ENCODE measurements at places on chromosomes 12 and 14. TPM values are rescaled to one million over a fixed set of nuclear protein-coding genes. Genes with fewer than 3 reads are reported as not detected.

GRCh38 chr12:106551410-106551809, 31.4 kb upstream of the RFX4 start:
- DNase-seq, result no peak

GRCh38 chr14:33070475-33070874, 131.8 kb downstream of the NPAS3 start:
- no peak for DNase-seq

GRCh38 chr14:66403183-66403582, 83.0 kb upstream of the CCDC196 start:
- DNase-seq, result no peak

- DNase-seq, result no peak
These were observed 2.5 kb upstream of the LRRK2 start for GRCh38 chr12:40222247-40222646.

DNA sequence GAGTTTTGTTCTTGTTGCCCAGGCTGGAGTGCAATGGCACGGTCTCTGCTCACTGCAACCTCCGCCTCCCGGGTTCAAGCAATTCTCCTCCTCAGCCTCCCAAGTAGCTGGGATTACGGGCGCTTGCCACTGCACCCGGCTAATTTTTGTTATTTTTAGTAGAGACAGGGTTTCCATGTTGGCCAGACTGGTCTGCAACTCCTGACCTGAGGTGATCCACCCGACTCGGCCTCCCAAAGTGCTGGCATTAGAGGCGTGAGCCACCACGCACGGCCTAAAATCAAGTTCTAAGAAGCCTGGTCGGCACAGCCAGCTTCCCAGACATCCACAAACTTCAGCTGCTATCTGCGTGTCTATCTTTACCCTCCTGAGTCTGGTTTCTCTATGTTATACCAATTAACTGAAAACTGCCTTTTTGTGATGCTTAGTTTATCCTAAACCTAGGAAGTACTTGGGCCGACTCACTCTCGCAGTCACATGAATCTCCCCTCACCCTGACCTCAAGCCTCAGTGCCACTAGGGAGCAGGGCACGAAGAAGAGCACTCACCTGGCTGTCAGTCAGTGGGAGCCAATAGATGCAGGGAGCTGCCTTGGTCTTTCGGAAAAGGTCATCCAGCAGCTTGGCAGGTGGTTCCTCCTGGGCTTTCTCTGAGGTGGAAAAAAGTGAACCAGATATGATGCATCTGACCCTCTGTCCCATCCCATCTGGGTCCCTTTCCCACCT, 3.4 kb upstream of the CDH24 start:
- DNase-seq, result no peak

DNA sequence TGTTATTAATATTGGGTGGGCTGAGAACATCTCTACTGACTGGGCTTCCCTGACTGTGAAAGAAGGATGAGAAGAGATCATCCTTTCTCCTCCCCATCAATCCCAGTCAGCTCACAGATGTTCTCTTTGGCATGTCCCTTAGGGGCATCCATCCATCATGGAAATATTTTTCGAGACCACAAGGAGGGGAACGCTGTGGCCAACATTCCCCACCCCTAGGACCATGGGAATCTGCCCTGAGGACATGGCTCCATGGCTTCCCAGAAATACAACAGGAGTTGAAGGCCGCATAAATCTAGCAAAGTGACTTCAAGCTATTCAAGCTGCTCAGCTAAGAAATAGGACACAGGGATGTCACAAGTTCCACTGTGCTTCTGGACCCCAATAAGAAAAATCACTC, 456.8 kb downstream of the MED13L start:
- no peak for DNase-seq

DNA sequence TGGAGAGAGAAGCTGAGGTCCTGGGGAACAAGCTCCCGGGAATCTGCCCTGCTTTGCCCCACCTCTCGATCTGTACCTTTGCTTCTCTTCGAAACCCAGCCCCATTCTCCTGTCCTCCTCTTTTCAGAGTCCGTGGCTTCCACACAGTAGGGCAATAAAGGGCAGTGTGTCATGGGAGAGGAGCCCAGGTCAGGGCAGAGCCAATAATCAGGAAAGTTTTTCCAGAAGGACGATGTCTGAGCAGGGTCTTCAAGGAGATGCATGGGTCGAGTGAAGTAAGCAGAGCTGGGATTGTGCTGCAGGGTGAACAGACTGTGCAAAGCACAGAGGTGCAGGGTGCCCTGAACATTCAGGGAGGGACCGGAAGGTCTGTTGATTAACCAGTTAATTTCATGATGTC, 22.1 kb upstream of the SERPINA4 start:
- DNase-seq, result no peak

GRCh38 chr12:955939-956338, 6.4 kb upstream of the RAD52 start:
- no peak for DNase-seq

DNA sequence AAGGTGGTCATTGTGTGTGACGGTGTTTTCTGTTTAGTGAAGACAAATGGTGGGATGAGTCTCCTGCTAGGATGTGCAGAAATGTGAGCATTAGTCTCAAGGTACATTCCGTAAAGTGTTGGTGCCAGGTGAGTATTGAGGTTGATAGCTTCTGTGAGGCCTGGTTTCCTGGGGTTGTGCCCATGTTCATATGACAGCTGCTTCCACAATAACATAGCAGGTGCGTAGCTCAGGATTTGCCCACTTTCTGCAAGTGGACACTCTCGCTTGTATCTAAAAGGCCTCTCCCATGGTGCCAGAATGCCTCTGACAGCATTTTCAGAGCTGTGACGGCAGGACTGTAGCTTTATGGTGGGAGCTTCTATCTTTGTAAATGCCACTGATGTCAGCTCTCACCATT, 832.0 kb downstream of the DIO2 start:
- no peak for DNase-seq

DNA sequence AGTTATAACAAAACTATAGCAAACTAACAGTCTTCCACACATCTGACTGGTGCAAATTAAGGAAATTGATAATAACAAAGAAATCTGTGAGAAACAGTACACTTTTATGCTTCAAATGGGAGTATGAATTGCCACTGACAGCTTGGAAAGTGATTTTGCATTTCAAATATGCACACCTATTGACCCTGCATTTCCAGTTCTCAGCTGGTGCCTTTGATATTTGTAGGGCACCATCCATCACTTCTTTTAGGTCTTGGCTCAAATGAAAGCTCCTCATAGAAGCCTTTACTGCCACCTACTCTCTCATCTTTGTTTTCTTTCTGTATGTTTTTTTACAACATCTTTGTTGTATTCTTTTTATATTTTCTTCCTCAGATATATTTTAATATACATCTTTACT, 125.1 kb downstream of the ST8SIA1 start:
- no peak for DNase-seq

DNA sequence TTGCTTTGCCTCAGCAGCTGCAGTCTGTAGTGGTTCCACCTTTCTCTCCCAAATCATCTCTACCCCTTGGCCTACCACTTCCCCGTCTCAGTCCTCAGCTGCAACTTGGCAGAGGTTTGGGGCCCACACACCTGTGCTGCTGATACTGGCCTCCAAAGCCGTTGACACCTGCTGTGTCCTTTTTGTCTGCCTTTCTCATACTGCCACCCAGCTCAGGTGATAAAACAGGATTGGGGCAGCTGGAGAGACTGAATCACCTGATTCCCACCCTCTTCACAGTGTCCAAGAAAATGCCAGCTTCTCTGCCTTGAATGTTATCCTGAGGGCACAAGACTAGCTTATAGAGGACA, 103.7 kb downstream of the ETV6 start:
- DNase-seq, result no peak

DNA sequence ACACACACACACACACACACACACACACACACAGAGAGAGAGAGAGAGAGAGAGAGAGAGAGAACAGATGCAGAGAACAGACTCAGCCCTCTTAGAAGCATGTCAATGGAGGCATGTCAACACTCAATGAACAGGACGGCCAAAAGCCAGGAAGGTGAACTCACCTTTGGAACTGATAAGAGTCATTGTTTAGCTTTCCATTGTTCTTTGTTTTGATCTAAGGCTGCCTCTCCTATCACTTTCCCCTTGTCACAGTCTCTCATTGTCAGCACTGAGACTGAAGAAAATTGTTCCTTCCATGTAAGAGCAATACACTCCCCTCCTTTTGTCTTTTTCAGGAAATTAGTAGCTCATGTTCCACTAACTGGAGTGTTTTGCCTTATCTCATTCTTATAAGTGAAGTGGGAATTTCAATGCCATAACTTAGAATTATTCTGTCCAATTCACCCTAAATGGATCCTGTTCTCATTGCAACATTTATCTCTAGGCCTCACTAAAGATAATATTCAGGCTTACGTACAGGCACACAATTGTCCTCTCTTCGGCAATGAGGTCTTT, 218.0 kb downstream of the DUSP6 start:
- DNase-seq, result no peak

- DNase-seq, result no peak
These were observed 404.4 kb upstream of the PDE3A start for GRCh38 chr12:19963972-19964371.

- no peak for DNase-seq
These were observed 10.2 kb downstream of the SLCO1A2 start for GRCh38 chr12:21324551-21324950.

DNA sequence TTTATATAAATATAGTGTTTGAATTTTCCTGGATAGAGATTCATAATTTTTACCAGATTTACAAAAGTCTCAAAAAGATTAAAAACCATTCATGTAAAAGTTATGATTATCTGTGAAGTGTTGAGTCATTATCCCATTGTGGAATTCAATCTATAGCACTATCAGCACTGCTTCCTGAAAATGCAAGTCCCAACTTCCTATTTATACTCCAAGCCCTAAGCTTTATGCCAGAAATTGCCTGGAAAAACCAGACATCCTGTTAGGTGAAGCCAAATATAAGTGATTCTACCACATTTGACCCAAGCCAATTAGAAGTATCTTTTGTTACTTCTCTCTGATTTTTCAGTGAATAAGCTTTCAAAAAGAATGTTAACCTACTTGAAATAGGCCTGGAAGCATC, 129.1 kb downstream of the GPR135 start:
- no peak for DNase-seq

DNA sequence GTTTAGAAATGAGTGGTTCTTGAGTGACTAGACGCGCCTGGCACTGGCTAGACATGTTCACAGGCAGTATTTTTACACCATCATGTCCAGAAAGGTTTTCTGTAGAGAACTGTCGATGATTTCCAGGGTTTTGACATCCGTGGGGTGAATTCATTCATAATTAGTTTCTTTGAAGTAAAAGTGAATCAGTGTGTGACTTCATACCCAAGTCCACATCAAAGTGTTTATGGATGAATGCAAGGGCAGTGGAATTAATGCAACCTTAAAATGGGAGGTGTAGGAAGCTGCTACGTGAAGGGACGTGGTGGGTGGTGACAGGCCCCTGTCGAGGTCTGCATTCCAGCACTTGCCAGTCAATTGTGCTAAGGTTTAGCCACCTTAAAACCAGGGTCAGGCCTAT, 38.4 kb upstream of the ELK3 start:
- no peak for DNase-seq

DNA sequence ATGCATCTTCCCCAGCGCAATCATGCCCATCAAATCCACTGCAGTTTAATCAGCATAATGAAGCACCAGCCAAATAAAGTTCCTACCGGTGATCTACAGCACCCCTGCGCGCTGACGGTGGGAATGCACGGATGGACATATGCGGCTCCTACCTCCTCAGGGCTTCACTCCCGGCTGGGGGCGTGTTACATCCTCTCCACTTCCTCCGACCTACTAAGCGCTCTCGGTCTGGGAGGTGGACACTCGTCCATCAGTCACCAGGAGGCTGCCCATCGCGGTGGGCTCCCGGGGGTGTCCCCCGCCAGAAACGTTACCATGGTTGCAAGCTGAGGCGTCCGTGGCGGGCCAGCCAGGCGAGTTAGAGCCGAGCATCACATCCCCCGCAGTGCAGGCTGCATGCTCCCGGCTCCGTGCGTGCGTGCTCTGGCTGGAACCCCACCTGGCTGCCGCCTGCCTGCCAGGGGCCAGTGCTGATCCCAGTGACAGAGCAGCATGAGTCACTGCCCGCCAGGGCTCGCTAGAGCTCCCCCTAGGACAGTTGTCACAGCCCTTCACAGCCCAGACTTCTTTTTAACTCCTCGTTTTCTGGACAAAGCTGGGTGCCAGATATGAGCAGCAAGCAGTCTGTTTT, 73.0 kb downstream of the CIT start:
- peak; percentile 69 for DNase-seq

DNA sequence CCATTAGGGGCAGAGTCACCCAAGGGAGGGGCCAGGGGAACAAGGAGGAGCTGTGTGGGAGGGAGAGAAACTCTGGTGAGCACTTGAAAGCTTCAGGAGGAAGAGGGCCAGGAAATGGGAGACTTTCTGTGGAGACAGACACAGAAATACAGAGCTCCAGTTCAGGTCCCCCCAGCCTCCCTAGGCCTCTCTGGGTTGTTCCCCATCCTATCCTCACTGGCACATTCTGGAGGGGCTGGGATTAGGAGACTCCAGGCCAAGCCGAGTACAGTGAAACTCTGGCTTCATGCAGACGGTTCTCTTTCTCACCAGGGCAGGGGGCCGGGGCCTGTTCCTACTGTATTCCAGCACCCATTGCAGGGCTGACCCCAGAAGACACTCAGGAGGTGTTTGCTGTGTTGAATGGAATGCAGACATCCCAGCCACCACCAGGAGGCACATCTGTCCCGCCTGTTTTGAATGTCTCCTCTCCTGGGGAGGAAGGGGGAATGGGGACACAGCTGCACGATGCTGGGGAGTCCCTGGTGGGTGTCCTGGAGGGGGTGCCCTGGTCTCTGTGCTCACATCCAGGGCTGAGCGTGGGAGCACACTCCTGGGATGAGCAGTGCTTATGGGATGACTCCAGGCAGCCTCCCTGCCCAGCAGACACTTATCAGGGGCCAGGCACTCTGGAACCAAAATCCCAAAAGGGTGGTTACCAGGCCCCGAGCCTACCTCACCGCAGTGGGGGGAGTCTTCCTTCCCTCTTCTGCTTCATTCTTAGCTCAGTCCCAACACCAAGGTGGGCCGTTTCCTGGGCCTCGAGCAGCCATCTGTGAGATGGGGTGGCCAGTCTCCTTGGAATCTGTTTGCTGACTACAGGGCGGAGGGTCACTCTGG, 5.5 kb upstream of the KRT84 start:
- DNase-seq, result no peak

- DNase-seq, result no peak
These were observed 52.4 kb upstream of the EIF5 start for GRCh38 chr14:103281496-103282231.

DNA sequence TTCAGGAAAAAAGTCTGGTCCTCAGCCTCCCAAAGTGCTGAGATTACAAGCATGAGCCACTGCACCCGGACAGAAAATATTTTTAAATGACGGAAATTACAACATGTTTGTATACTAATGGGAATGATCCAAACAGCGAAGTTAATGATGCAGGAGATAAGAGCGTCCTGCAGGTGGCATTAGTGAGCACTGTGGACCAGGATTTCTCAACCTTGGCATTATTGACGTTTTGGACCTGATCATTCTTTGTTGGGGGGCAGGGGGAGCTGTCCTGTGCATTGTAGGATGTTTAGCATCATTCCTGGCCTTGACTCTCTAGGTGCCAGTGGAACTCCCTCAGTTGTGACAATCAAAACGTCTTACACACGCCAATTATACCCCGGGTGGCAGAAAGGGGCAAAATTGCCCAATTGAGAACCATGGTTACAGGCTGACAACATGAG, 34.1 kb downstream of the SCFD1 start:
- no peak for DNase-seq

GRCh38 chr14:99212646-99213045, 59.4 kb downstream of the BCL11B start:
- DNase-seq, result no peak

Gene AP1G2
- total RNA-seq, result 10.0 TPM

Gene GNPNAT1
- total RNA-seq, result 30.4 TPM

Gene GSG1
- total RNA-seq, result not detected

Gene TEAD4
- 0.94 TPM for total RNA-seq

Gene AGAP2
- total RNA-seq, result 25.6 TPM

Gene SAV1
- 39.5 TPM for total RNA-seq

Gene DAO
- not detected for total RNA-seq

All from occipital lobe (tissue), 3 donors.